ENCODE measurements at places on chromosomes 13 and 19.

GRCh38 chr19:5891938-5892771, 11.4 kb downstream of the NDUFA11 start:
- no peak for DNase-seq

DNA sequence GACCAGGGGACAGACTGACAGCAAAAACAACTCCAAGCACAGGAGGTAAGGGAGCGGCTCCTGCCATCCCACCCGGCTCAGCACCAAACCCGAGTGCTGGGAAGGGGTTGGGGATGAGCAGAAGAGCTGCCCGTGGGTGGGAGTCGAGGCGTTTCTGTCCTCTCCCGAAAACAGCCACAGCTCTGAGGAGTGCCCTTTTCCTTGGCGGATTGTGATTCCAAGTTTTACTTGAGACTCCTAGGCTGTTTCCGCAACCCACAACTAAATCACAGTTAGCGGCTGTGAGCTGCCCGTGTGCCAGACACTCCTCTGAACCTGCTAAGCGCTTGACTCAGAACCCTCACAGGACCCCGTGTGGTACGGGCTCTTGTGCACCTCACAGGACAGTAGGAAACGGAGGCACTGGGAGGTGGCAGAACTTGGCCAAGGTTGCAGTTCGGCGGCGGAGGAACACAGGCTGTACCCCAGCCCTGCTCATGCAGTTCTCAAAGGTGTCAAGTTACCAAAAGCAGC, 21.4 kb downstream of the CFAP97D2 start:
- DNase-seq = no peak

DNA sequence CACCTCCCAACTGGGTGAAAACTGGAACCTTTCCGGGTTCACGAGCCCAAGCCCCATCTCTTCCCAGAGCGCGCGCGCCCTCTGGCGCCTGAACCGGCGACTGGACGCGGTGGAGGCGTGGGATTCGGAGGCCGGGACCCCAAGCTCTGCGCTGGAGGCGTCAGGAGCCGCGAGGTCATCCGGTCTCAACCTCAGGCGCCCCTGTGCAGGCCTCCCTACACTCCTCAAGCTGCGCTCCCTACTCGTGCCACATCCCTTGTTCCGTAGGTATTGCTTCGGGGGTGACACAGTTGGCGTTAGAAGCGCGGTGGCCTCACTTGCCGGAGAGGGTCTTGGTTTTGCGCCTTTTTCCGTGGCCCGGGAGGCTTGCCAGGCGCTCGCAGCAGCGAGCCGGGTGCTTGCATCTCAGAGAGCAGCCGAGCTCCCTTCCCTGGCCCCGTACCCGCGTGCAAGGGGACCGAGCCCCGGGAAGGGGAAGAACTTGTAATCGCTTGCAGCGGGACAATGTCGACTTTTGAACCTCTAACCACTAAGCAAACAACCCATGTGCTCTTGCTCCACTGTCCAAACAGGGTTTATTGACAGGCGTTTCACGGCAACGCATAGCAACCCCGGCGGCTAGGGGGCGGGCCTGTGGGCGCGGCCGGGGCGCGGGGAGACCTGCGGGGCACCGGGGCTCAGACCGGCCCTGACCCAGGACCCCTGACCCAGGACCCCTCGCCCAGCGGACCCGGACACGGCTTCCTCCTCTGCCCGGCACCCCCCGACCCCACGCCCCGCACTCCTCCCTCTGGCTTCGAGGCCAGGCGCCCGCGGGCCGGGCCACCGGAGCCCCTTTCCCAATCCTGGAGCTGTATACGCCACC, 8.5 kb downstream of the CDX2 start:
- DNase-seq = no peak

DNA sequence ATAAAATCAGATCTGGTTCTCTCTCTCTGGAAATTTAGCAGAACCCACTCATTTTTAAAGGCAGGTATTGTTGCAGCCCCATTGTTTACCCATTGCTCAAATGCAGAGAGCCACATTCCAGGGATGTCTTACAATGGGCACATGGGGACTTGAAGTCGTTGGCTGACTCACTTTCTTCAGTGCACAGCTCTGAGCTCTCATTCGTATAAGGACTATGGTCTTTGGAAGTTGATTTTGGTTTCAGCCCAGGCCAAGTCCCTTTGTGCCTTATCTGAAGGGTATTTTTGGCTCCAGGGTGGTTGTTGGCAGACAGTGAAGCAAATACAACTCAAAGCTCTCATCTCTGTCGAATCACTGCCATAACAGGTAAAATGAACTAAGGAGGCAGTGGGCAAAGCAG, 47.3 kb upstream of the CLDN10 start:
- no peak for DNase-seq

DNA sequence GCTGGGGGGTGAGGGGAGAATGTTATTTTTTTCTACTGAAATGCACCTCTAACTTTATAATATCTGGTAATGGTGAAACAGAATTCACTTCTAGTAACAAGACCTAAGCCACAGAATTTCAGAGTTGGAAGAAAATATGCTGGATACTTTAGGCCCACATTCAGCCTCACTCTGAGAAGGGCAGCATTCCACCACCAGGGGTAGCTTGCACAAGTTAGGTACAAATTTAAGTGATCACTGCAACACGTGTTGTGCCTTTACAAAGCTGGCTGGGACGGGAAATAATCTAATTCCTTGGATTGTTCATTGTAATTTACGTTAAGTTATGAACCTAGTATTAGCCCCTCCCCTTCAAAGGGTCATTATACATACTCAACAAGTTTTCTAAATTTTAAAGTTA, 192.3 kb downstream of the RGCC start:
- no peak for DNase-seq

DNA sequence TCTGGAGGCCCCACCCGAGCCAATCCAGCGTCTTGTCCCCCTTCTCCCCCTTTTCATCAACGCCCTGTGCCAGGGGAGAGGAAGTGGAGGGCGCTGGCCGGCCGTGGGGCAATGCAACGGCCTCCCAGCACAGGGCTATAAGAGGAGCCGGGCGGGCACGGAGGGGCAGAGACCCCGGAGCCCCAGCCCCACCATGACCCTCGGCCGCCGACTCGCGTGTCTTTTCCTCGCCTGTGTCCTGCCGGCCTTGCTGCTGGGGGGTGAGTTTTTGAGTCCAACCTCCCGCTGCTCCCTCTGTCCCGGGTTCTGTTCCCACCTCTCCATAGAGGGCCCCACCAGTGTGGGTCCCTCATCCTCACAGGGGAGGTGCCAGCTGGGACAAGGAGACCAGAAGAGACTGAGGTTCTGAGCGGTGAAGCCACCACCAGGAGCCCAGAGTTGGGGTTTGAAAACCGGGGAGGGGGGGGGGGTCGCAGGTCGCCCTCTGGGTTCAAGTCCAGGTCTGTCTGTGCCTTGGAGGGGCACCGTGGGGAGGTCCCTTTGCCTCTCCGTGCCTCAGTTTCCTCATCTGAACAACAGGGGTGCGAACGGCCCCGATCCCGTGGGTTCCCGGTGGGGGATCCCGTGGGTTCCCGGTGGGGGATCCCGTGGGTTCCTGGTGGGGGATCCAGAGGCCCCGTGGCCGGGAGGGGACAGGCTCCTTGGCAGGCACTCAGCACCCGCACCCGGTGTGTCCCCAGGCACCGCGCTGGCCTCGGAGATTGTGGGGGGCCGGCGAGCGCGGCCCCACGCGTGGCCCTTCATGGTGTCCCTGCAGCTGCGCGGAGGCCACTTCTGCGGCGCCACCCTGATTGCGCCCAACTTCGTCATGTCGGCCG, at the start of gene ELANE:
Gene ELANE, plus strand, starts transcription at position 168 of the 878 bp plus-strand sequence. Its CDS starts 26 bp downstream, at position 194.
- DNase-seq = no peak

- DNase-seq = no peak
These were observed 9.2 kb downstream of the KANK3 start for GRCh38 chr19:8333767-8334457.

GRCh38 chr19:57063070-57063469, 56.7 kb upstream of the USP29 start:
- DNase-seq = no peak

- peak; percentile 77 for DNase-seq
These were observed 7.7 kb upstream of the TMEM161A start for GRCh38 chr19:19145684-19146608.

DNA sequence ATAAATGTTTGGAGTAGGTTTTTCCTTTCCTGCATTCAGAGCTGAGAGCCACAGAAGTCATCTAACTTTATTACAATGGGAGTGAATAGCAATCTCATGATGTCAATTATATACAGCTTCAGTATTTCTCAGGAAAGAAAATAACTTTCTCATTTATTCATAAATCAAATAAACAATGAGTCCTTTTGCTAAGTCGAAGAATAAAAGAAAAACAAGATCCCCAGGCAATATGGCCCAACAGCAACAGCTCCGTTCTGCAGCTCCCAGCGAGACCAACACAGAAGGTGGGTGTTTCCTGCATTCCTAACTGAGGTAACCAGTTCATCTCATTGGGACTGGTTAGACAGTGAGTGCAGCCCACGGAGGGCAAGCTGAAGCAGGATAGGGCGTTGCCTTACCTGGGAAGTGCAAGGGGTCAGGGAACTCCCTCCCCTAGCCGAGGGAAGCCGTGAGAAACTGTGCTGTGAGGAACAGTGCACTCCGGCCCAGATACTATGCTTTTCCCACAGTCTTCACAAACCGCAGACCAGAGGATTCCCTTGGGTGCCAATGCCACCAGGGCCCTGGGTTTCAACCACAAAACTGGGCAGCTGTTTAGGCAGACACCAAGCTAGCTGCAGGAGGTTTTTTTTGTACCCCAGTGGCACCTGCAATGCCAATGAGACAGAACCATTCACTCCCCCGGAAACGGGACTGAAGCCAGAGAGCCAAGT, 128.2 kb downstream of the SLITRK1 start:
- no peak for DNase-seq

GRCh38 chr19:44112802-44113137, 429 bp upstream of the ZNF225 start:
- DNase-seq = no peak

DNA sequence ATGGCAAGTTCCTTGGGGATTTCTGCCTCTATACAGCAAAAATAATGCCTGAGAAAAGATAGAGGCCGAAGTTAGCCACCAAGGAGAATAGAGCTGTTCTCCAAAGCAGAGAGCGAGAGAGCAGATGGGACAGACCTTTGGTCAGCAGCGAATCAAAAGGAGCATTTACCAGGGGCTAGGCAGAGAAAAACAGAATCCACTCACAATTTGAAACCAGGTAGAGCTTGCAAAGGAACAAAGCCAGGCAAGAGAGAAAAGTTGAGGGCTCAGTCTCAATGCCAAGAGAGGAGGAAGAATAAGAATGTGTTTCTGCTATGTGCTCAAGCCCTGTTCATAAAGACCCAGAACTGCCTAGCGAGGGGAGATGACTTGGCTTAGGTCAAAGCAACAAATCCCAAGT, 112.8 kb downstream of the DCT start:
- no peak for DNase-seq

GRCh38 chr19:35167251-35168119, 12.9 kb downstream of the FXYD5 start:
- no peak for DNase-seq

DNA sequence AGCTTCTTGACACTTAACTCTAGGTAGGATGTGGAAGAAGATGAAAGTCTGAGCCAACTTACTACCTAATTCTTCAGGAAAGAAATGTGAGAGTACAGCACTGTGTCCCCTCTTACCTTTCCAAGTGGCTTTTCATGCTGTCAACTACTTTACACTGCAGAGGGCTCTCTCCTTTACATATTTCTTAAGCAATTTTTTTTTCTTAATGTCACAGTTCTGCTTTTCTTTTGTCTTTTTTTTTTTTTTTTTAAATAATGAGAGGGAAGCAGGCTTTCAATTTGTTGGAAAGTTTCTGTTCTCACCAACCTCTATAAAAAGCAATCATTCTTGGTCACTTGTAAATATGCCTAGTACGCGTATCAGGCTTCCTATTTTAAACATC, 212.7 kb upstream of the MIR17HG start:
- DNase-seq = no peak

DNA sequence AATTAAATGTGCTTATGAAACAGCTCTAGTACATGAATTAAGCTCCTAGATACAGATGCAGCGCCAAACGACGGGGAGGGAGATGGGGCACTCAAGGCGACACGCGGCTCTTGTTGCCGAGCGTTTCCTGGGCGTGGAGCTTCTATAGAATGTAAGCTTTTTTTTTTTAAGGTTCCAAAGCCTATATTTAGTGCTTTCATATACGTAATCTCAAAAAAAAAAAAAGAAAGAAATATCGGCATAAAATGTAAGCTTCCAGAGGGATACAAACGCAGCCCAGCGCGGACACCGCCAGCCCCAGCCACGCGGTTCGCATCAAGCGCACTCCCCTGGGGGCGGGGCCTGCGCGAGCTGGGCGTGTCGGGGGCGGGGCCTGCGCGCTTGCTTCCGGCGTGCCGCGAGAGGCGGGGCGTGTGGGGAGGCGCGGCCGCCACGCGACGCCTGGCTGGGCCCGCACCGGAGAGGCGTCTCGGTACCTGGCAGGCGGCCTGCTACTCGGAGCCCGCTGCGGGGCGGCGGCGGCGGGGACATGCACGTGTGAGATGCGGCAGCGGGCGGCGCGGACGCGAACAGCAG, at the start of gene URI1:
Gene URI1, plus strand, starts transcription at position 412 of the 576 bp plus-strand sequence. CDS start 309 bp downstream, outside the sequence.
- peak; percentile 91 for DNase-seq

DNA sequence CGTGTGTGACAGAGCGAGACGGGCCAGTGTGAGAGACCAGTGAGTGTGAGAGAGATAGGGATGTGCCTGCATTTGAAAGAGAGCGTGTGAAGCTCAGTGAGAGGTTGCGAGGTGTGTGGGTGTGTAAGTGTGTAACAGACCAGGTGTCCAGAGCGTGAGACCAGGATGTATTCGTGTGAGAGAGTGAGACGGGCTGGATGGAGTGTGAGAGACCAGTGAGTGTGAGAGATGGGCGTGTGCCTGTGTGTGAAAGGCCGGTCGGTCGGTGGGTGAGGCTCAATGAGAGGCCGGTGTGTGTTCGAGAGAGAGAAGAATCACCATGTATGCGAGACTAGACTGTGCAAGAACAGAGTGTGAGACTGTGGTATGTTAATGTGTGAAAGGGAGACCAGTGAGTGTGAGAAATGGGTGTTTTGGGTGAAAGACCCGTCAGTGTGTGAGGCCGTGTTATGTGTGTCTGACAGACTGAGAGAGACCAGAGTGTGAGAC, 679 bp downstream of the ZNF471 start:
- no peak for DNase-seq
